SK-MEL-5 (cell line): ENCODE measurements at places on chromosomes 1 and 21. TPM values are rescaled to one million over a fixed set of nuclear protein-coding genes. Genes with fewer than 3 reads are reported as not detected.

Gene S100A1
- total RNA-seq = 563 and 586 TPM in 2 replicates

Gene TNFSF4
- 0.53 and 0.55 TPM in 2 replicates for total RNA-seq

Gene SLAMF6
- total RNA-seq = not detected in 2 replicates

Gene LCK
- not detected in 2 replicates for total RNA-seq

Gene SLC22A15
- 1.2 and 1.4 TPM in 2 replicates for total RNA-seq

Gene FBXO2
- 1.3 and 2.2 TPM in 2 replicates for total RNA-seq

Gene ZNF697
- total RNA-seq = 80.6 and 82.3 TPM in 2 replicates

Gene KPRP
- total RNA-seq = not detected in 2 replicates

Gene TDRD5
- 0.05 and 0.21 TPM in 2 replicates for total RNA-seq

Gene GPR161
- total RNA-seq = 38.2 and 41.8 TPM in 2 replicates

DNA sequence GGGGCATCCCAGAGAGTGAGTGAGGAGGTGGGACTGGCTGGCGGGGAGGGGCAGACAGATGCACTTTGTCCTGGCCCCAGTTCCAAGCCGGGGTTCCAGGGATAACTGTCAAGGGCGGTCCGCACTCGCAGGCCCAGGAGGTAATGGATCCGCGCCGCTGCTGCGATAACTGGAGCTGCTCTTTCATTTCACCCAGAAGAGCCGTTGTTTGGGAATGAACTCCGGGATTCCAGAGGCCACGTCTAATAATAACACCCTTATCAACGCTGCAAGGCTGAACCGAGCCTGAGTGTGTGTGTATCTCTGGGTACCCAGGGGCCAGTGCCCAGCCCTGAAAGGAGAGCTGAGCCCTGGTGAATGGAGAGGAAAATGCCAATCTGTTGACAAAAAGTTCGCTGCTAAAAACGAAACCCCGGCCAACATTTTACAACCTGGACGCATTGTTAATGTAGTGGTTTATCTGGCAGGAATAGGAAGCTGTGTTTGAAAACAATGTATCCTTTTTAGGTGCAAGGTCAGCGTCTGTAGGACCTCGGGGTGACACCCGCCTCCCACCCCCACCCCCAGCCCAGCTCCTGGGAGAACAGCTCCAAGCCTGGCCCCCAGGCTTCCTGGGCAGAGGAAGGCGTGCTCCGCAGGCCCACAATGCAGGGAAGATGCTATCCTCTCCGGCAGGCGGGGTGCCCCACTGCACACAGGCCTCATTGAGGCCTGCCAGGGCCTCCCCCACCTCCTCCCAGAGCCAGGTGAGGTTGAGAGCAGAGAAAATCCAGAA is 119.7 kb downstream of the PROX1 start:
- no peak for DNase-seq

DNA sequence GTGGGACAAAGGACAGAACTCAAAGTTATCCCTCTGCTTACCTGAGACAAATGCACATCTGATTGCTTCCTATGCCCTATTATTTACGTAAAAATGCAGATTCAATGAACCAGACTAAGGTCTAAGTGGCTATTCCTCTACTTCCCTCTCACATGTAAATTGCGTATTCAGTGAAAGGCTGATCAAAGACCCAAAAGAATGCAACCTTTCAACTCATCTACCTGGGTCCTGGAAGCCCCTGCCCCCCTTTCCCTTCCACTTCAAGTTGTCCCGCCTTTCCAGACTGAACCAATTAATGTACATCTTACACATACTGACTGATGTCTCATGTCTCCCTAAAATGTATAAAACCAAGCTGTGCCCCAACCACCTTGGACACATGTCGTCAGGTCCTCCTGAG is 14.6 kb downstream of the SSX2IP start:
- DNase-seq = no peak

DNA sequence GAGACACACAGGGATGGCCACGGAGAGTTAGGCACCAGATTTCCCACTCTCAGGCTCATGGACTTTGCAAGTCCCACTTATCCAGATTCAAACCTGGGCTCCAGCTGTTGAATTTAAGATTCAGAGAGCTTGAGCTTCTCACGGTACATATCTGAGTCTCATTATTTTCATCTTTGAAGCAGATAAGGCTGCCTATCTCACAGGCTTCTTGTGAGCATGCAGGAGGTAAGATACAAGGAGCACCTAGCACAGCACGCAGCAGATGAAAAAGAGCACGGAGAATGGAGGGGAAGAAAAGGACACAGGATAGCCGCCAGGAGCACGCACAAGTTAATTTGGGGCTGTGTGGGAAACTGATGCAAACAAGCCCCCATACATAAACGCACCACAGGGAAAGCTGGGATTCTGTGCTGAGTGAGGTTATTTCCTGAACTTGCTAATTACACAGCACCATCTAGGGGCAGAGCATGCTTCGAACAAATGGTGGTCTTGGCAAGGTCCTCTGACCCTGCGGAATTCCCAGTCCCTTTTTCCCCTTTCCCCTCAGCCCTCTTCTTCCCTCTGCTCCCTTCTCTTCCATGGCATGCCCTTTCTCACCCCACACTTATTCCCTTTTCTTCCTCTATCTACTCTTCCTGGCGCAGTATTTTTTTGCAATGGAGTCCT is 134.7 kb upstream of the VANGL1 start:
- DNase-seq = peak; percentile 58

DNA sequence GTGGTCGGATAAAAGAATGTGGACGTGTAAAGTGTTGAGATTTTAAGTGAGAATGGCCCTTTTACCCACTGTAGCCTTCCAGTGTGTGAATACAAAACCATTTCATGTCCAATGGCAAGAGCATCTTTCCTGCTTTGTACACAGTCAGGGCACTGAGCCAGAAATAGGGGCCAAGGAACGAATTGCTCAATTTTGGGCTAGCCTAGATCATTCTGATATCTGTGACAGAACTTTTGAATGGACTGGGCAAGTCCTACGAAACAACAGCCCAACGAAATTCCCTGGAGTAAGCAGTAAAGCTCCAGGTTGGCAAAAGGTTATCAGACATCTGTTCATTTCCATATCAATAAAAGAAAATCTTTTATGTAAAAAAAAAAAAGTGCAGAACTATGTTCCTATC is 5.5 kb downstream of the KIF26B start:
- no peak for DNase-seq

- DNase-seq = no peak
Measured at GRCh38 chr1:202247837-202248795, 54.5 kb downstream of the LGR6 start.

- DNase-seq = no peak
Measured at GRCh38 chr1:65292861-65293593, 16.3 kb upstream of the DNAJC6 start.

DNA sequence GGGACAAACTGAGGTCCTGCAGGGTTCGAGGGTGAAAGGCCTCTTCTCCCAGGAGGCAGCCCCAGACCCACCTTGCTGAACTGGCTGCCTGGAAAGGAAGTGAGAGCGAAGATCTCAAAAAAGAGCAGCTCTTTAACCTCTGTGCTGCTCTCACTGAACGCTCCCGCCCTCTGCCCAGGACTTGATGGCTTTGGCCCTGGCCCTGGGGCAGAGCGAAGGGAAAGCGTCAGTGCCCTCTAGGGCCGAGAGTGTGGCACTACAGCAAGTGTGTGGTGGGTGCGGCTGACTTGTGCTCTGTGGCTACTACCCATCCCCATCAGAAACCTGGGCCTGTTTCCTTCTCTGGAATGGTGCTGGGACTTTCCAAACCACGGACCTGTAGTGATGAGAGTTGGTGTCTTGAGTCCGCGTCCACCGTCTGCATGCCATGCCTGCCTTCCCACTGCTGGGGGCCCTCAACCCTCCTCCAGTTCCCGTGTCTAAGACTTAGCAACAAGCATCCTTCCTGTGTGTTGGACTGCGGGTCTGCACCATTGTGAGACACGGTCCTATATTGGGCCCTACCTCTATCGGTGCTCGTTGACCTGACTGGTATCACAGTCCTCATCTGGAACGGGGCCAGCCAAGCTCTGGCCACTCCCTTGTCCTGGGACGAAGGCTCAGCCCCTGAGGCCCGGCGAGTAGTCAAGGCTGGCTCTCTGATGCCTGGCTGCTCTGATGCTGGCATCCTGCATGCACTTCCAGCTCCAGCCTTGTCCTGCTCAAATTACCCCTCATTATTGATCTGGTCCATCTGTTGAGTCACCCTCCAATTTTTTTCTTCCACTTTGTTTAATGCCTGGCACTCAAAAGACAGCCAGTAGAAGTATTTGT is 180.3 kb downstream of the DISC1 start:
- DNase-seq = peak; percentile 81

- peak; percentile 75 for DNase-seq
Measured at GRCh38 chr1:34597877-34598514, 156.9 kb upstream of the GJB5 start.

- DNase-seq = no peak
Measured at GRCh38 chr1:28371010-28371377, 1.5 kb downstream of the PHACTR4 start.

DNA sequence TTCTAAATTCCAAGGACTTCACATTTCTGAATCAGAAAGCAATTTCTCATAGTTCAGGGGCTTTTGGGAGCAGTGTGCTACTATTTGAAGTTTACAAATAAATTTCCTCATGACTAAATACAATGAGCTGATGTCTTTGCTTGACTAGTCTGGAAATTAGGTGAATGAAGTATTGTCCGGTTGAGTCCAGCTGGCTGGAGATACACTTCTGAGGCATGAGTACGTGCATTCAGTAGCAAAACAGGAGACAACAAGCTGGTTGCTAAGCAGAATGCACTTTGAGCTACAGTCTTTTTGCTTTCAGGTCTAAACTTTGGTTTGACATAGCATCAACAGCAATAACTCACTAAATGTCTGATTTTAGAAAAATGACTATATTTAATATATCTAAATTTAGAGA is 27.1 kb downstream of the ZNHIT6 start:
- DNase-seq = peak; percentile 94

- peak; percentile 41 for DNase-seq
Measured at GRCh38 chr21:34517491-34518245, 5.7 kb upstream of the KCNE1 start.

GRCh38 chr1:42944246-42944928 is 14.3 kb downstream of the SLC2A1 start:
- DNase-seq = no peak

DNA sequence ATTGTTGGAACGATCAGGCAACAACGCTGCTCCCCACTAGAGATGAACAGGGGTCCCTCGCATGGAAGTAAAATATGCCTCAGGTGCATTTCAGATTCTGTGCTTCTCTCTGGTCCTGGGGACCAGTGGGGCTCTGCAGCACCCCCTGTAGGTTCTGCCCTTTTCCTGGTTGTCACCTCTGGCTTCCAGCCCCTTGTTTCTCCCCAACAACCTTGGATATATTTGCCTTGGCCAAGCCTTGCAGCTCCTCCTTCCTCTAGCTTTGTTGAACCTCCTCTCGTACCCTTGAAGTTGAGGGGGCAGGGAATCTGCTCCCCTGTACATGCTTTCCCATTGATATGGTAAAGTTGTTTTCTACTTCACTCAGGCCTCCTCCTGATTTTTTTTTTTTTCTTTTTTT is 5.4 kb upstream of the RGSL1 start:
- DNase-seq = peak; percentile 5

GRCh38 chr21:33655588-33656221 is 13.4 kb downstream of the ITSN1 start:
- DNase-seq = peak; percentile 4

DNA sequence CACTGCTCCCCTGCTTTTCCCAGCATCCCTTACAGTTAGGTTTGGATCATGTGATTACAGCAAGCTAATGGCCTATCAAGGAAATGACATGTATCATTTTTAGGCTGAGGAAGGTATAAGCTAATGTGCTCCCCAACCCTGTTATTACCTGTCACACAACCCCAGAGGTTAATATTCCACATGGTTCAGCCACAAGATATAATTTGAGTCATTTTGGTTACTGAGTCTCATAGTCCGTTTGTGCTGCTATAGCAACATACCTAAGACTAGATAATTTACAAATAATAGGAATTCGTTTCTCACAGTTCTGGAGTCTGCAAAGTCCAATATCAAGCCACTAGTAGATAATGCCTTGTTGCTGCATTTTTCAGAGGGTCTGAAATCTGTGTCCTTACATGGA is 29.1 kb upstream of the SLC16A1 start:
- DNase-seq = no peak

GRCh38 chr1:231966983-231967382 is 340.4 kb downstream of the DISC1 start:
- DNase-seq = no peak

- DNase-seq = no peak
Measured at GRCh38 chr1:31568895-31569595, 7.3 kb upstream of the TINAGL1 start.

DNA sequence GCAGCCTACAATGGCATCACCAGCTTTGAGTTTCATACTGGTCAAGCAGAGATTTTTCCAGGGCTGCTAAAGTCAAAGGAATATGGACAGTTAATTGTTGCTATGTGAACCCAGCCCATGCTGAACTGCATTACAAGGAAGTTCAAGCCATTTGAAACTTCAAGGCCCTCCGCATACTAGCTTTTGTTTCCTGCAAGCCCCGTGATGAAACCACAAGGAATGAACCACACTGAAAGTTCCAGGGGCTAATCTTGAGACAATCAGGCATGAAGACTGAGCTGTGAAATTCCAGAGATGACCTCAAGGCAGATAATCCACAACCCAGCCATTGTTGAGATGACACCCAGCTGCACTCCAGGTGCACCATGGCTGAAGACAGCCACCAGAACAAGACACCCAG is 180.8 kb downstream of the C1orf21 start:
- peak; percentile 85 for DNase-seq

GRCh38 chr1:201348211-201348566 is 29.3 kb downstream of the TNNT2 start:
- DNase-seq = peak; percentile 64

GRCh38 chr1:198890214-198890930 is 251.5 kb downstream of the PTPRC start:
- DNase-seq = no peak

DNA sequence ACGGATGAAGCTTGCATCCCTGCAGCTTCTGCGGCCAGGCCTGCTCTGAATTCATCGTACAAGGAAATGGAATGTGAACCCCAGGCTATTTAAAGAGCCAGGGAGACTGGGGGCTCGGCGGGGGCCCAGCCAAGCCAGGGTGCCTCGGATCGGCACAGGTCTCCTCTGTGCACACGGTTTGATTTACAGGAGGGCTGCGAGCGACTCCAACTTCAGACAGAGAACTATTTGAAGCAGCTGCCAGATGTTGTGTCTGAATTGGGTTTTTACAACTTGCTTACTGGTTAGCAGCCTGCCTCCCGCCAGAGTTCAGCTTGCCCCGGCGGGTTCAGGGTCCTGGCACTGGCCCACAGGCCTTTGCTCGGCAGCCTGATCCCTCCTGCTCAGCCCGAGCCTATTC is 83.2 kb downstream of the SPSB1 start:
- no peak for DNase-seq
